ENCODE measurements at places on chromosomes 12 and 14.

- DNase-seq = no peak
These were observed 99.5 kb downstream of the SETD3 start for GRCh38 chr14:99380991-99381687.

DNA sequence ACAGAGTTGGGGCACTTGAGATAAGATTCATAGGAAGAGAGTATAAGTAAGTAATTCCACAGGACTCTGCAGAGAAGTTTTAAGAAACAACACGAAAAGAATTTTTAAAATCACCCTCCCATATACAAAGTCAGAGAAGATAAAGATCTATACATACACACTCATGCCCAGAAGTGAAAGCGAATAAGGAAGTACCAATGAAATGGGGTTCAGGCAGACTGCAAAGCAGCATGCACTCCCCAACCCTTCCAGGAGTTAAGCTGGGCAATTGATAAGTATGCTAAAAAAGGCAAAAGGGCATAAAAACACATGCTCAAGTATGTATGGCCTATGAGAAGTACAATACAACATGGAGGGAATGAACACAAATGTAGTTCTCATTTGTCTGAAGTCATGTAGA, 246.2 kb upstream of the GRIP1 start:
- DNase-seq = no peak

DNA sequence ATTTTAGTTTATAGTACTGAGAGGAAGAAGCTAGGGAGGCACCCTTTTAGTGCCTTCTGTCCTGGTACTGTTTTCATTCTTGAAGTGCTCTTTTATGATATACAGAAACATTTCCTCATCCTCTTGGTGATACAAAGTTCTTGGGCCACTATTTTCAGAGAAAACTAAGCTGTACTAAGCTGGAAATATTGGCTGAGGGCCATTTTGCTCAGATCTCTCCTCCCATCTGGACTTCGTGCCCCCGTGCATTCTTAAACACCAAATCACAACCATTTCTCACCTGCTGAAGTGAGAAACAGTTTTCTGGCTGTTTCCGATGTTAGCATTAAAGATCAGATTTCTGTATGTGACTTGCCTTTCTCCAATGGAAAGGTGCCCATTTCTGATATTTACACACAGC, 158.9 kb downstream of the FBXL14 start:
- no peak for DNase-seq

- no peak for DNase-seq
These were observed 268.7 kb downstream of the ZFP36L1 start for GRCh38 chr14:68523989-68524725.

GRCh38 chr12:3281588-3282383, 204.6 kb downstream of the TSPAN9 start:
- DNase-seq = no peak

DNA sequence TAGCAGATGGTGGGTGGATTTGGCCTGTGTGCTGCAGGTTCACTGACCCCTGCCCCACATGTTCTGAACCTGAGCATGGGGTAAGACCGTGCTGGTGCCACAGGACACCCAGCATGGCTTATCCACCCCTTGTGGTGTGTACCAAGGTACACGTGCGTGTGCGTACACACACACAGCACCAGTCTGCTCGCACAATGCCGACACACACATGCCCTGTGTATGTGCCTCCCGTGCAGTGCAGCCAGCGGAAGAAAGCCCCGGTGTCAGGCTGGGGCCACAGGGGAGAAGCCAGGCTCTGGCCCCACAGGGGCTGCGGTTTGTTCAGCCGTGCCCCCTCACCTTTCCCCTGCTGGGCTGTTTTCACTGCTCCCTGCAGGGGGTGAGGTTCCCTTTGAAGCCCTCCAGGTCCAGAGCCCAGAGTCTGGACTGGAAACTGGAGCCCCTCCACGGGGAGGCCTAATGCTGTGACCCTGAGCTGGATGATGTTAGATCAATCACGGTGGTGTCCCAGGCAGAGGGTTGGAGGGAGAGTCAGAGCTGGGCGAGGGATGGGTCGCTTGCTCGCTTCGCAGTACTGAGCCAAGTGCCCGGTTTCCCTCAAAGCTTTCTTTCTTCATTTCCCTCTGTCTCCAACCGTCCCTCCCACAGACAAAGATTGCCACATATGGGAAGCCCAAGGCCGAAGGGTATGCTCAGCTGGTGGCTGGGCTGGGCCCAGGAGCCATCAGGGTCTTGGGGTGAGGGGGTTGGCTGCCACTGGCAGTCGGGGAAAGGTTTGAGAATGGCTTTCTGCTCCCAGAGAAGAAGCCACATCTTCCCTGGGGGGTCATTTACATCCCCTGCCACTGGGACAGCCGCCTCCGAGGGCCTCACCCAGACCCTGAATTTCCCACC, 6.2 kb downstream of the DTX1 start:
- no peak for DNase-seq

- no peak for DNase-seq
These were observed 6.2 kb downstream of the TTLL5 start for GRCh38 chr14:75667099-75667765.

Measured in GF-D8 (cell line).